Parietal lobe (tissue), 2 donors: ENCODE measurements at places on chromosomes 3 and 15. TPM values are rescaled to one million over a fixed set of nuclear protein-coding genes. Genes with fewer than 3 reads are reported as not detected.

POTEB gene
- not detected for total RNA-seq

CNTN3 gene
- total RNA-seq: 37.9 TPM

CCRL2 gene
- 1.9 TPM for total RNA-seq

SLC38A3 gene
- total RNA-seq: 8.1 TPM

HTD2 gene
- 11.0 TPM for total RNA-seq

PARP3 gene
- 7.5 TPM for total RNA-seq

COL6A6 gene
- under 0.01 TPM for total RNA-seq

FRMD5 gene
- total RNA-seq: 33.5 TPM

PYGO1 gene
- total RNA-seq: 57.0 TPM

TRPM1 gene
- total RNA-seq: not detected

CEP19 gene
- 5.6 TPM for total RNA-seq

CFAP91 gene
- 13.5 TPM for total RNA-seq

SYNPR gene
- total RNA-seq: 45.7 TPM

STX19 gene
- not detected for total RNA-seq
